ENCODE measurements at places on chromosomes 2 and 18. TPM values are rescaled to one million over a fixed set of nuclear protein-coding genes. Genes with fewer than 3 reads are reported as not detected.

LCT gene
- not detected for total RNA-seq

GAREM1 gene
- total RNA-seq = 2.3 TPM

PKDCC gene
- not detected for total RNA-seq

DES gene
- not detected for total RNA-seq

SNTG2 gene
- not detected for total RNA-seq

ASXL2 gene
- 21.1 TPM for total RNA-seq

DNAH7 gene
- 0.07 TPM for total RNA-seq
